ENCODE measurements at places on chromosomes 13 and 19. TPM values are rescaled to one million over a fixed set of nuclear protein-coding genes. Genes with fewer than 3 reads are reported as not detected.

SELENOV gene
- total RNA-seq = not detected

COX6B2 gene
- total RNA-seq = not detected

C1QTNF9 gene
- total RNA-seq = 0.21 TPM

- DNase-seq = no peak
- no peak overlapping the region for H3K4me3 ChIP-seq
- no peak overlapping the region for H3K27ac ChIP-seq
- H3K27me3 ChIP-seq = no peaks in the 10 kb centered on the region
- H3K4me1 ChIP-seq = no peaks in the 10 kb centered on the region
- H3K36me3 ChIP-seq = no peaks in the 10 kb centered on the region
Measured at GRCh38 chr13:31807090-31807541, 67.8 kb downstream of the RXFP2 start.

- DNase-seq = no peak
- no peak overlapping the region for H3K4me3 ChIP-seq
- H3K4me1 ChIP-seq = no peaks in the 10 kb centered on the region
- no peaks in the 10 kb centered on the region for H3K36me3 ChIP-seq
- no peaks in the 10 kb centered on the region for H3K27me3 ChIP-seq
- H3K27ac ChIP-seq = no peak overlapping the region
Measured at GRCh38 chr13:35597451-35597850, 121.0 kb upstream of the MAB21L1 start.

All from right lobe of liver (tissue), 6 donors.